ENCODE measurements at places on chromosomes 16 and 17. TPM values are rescaled to one million over a fixed set of nuclear protein-coding genes. Genes with fewer than 3 reads are reported as not detected.

Gene SNAI3
- total RNA-seq = 0.53 TPM

DNA sequence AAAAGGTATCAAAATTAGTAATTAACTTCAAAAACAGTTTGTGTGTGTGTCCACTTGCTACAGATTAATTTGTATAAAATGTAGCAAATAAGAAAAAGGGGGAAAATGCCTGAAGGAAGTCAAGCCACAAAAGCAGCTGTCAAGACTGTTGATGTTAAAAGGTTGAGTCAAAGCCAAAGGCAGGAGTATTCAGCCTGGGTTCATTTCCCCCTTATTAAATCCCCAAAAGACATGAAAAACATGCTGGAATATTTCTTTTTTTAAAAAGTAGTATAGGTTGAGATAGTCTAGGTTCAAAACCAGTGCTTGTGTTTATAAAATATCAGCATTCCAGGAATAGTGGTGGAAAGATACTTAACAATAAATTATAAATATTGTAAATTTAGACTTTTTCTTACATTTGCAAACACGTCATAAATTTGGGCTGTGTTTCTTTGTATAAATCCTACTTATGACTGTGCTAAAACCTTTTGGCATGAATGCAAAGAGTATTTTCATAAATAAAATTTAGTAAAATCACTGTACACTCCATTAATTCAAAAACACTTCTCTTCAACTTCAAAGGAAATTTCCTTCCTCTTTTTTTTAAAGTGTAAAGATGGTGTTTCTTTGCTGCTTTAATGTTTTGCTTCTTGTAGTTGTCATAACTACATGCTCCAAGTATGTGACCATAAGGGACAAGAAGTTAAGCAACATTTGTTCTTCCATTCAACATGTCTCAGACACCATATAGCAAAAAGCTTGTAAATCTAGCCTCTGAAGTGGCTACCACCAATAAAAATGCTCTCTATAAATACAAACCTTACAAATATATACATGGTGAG, 72.0 kb downstream of the SKAP1 start:
- DNase-seq = no peak

DNA sequence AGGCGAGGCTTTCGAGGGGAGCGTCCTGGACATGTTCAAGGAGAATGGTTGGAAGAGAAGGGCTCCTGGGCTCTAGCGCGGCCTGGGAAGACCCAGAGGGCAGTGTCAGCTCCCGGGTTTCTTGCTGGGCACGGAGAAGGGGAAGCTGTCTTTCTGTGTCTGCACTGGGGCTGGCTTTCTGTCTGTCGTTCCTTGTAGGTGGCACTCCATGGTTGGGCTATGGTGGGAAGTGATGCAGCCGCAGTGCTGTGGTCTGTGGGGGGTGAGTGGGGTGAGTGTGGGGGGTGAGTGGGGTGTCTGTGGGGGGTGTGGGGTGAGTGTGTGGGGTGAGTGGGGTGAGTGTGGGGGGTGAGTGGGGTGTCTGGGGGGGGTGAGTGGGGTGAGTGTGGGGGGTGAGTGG, 13.7 kb downstream of the RNF213 start:
- DNase-seq = no peak

Gene TBC1D3L
- 21.6 TPM for total RNA-seq

Gene CA7
- total RNA-seq = not detected

Data from sciatic nerve (tissue), 2 donors.